Colonic mucosa (tissue), 4 donors: ENCODE measurements at places on chromosomes 13 and 19. TPM values are rescaled to one million over a fixed set of nuclear protein-coding genes. Genes with fewer than 3 reads are reported as not detected.

PTGIR gene
- 0.82 TPM for total RNA-seq

DNA sequence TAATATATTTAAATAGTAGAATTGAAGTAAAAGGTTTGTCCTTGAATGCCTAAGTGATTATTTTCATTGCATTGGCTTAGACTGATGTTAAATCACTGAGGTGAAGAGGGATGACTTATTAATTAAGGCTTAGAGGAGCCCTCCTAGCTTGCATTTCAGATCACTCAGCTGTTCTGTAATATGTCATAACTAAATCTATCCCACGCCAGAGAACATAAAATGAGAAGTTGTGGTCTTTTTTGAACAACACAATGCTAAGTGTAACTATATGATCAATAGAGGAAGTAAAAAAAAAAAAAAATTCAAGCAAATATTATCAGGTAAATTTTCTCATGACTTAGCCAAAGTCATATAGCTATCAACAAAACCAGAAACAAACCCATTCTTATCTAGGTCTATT is 752.2 kb downstream of the GPC5 start:
- DNase-seq = no peak

DNA sequence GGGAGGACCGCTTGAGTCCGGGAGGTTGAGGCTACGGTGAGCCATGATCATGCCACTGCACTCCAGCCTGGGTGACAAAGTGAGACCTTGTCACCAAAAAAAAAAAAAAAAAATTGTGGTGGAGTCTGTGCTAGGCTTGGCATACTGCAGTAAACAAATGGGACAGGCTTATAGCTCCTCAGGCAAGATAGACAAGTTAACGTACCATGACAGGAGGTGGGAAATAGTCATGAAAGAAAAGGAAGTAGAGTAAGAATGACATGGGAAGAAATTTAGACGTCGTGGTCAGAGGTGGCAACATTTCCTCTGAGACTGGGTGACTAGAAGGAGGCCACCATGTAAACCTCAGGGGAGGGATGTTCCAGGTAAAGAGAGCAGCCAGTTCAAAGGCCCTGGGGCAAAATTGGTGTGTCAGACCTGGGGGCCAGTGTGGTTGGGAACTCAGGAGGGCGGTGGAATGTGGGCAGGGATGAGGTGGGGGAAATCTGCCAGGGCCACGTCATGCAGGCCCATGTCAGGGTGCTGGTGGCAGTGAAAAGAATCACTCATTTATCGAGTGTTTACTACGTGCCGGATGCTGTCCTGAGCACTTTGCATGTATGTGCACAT is 5.6 kb downstream of the SNRPA start:
- no peak for DNase-seq

- DNase-seq = peak; percentile 27
Measured at GRCh38 chr13:98141509-98142379, 1.1 kb upstream of the FARP1 start.

MBD3L2 gene
- total RNA-seq = not detected

DNA sequence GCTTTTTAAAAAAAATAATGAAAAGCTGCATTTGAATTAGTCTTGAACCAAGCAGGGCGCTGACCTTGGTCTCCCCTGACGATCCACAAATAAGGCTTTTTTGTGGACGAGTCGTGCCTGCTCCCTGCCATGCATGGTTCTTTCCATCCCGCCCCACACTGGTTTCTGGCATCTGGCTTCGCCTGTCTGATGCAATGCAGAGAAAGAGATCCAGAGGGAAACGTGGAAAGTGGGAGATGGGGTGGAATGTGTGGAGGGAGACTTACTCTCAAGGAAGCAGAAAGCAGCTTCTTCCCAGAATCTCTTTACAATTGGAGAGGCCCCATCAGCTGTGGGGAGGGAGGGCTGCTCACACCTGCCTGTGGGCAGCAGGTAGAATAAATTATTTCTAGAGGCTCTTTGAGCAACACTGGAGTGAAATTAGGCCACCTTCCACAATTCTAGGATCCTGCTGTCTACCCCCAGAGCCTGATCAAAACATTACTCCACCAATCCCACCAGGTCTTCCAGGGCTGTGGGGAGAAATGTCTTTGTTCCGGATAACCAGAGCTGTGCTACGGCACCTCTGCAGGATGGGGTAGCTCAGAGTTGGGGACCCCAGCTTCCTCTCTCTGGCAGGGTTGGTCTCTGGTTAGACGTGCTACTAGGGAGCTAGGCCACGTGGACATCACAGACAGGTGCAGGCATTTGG is 183.5 kb downstream of the UQCRFS1 start:
- no peak for DNase-seq

- no peak for DNase-seq
Measured at GRCh38 chr13:39020853-39021462, 16.9 kb downstream of the PROSER1 start.

- no peak for DNase-seq
Measured at GRCh38 chr19:52140032-52140710, 433 bp upstream of the ZNF616 start.

FBN3 gene
- total RNA-seq = not detected

DNA sequence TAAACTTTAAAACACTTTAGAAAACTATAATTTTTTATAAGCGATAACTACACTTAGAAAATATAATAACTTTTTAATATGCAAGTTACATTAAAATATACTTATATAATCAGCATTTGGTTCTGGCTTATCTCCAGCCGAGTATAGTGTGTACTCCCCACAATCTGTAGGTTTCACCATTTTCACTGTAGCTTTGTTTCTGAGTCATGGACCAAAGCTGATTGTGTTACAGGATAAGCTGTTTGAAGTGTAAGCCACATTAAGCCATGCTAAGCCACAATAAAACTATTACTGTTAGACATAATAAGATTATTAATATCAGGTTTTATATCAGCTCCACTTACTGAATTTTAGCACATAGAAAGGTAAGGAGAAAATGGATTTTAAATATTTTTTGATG is 43.8 kb downstream of the CCDC122 start:
- no peak for DNase-seq

DNA sequence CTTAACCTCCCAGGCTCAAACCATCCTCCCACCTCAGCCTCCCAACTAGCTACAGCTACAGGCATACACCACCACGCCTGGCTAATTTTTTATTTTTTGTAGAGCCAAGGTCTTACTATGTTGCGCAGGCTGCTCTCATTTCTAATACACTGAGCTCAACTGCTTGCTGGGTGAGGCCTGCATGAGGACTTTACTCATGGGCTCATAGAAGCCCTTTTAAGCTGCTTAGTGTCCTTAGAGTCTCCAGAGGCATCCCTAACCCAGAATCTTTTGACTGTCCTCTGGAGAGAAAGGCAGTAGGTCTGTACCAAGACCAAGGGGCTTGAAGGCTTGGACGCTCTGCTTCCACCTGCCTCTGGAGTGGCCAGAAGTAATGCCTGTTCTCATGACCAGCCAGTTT is 141.6 kb downstream of the TM9SF2 start:
- no peak for DNase-seq

DNA sequence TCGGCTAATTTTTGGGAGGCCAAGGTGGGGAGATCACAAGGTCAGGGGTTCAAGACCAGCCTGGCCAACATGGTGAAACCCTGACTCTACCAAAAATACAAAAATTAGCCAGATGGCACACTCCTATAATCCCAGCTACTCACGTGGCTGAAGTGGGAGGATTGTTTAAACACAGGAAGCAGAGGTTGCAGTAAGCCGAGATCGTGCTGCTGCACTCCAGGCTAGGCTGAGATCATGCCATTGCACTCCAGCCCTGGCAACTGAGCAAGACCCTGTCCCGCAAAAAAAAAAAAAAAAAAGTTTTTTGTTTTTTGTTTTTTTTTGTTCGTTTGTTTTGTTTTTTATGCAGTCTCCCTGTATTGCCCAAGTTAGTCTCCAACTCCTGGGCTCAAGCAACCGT is 21.2 kb downstream of the MAST1 start:
- no peak for DNase-seq

- no peak for DNase-seq
Measured at GRCh38 chr19:29318581-29318980, 105.6 kb upstream of the UQCRFS1 start.

RFC3 gene
- total RNA-seq = 5.9 TPM

TEAD2 gene
- 17.7 TPM for total RNA-seq

- DNase-seq = peak; percentile 93
Measured at GRCh38 chr19:39402346-39403300, 4.0 kb upstream of the ZFP36 start.

GRCh38 chr19:10669246-10669645 is 15.1 kb downstream of the ILF3 start:
- no peak for DNase-seq

GRCh38 chr13:50322006-50322405 is 306.8 kb downstream of the KCNRG start:
- DNase-seq = no peak

DNA sequence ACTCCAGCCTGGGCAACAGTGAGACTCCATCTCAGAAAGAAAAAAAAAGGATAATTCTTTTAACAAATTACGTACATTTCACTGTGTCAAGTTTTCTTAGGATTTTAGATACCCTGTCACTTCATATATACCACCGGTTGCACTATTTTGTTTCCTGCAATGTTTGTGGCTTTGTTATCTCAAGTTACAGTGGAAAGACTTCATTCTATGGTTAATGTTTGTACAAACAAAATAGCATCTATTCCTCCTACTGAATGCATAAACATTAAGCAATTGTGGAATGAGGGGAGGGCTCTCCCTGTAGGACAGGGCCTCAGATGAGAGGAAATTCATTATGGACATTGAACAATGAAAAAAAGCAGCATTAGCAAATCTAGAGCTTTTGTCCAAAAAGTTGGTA is 120.1 kb downstream of the DNAJC3 start:
- no peak for DNase-seq

GRCh38 chr13:42707586-42707985 is 73.8 kb upstream of the FAM216B start:
- no peak for DNase-seq

DNA sequence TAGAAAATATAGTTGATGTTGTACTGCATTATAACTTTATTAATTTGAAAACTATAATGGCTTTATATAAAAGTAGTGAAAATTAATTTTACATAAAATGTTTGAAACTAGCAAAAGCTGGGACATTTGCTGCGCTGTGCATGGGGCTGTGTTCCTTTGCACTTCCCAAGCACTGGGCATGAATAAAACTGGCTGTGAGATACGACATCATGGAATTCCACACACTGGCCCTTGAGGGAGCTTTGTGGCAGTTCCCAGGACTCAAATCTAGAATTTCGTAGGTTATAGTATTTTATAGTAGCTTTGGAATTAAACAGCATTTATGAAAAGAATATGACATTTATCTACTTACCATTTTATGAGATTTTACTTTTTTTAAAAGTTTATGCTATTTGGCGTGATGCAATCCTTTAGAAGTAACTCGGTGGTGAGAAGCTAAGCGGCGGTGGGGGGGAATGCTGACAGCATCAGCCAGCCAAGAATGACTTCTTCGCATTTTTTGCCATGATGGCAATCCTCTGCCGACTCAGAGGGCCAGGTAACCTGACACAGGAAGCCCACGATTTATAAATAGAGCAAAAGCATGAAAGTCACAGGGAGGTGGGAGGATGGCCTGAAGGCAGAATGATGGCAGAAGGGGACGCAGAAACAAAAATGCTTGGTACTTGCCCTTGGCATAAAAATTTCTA is 553.5 kb downstream of the MYO16 start:
- DNase-seq = no peak

GRCh38 chr13:46211483-46212351 is at the start of gene LRRC63:
Gene LRRC63 (plus strand): TSS chr13:46211928. CDS start chr13:46213035, 1,107 bp downstream.
- peak; percentile 78 for DNase-seq

- peak; percentile 73 for DNase-seq
Measured at GRCh38 chr19:19606021-19606420, 12.5 kb downstream of the PBX4 start.

GJB6 gene
- not detected for total RNA-seq

DNA sequence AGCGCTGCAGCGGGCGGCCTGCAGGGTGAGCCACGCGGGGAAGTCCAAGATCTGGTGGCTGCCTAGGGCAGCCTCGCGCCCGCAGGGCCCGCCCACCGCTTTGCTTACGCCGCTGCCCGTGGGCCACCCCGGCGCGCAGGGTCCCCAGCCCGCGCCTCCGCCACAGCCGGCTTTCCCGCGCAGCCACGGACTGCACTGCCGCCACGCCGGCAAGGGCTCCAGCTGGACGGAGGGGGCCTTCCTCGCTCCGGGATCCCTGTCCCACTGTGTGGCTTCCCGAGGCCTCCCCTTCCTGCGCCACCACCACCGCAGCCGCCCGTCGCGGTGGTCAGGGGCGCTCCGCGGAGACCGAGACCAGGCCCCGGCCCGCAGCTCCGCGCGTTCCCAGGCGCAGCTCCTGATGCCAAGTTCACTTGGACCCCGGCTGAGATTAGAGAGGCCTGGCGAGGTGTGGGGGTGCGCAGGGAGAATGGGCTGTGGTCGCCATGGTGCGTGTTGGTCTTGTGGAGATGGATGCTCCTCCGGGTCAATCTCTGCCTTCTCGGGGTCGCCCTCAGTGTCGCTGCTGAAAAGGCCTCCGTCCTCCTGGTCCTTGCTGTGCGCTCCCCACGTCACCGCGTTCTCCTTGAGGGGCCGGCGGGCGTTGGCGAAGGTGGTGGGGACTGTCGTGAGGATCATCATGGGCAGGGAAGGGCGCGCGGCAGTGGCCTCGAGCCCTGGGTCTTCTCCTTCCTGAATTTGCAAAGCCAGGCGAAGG is 17.9 kb upstream of the RNF17 start:
- DNase-seq = no peak

- no peak for DNase-seq
Measured at GRCh38 chr13:88144580-88144979, 473.4 kb downstream of the SLITRK5 start.

GRCh38 chr13:97534540-97534939 is 100.6 kb downstream of the RAP2A start:
- DNase-seq = no peak

ZNF527 gene
- total RNA-seq = 2.4 TPM

GPC6 gene
- 2.3 TPM for total RNA-seq

TNFSF13B gene
- total RNA-seq = 2.9 TPM

DNA sequence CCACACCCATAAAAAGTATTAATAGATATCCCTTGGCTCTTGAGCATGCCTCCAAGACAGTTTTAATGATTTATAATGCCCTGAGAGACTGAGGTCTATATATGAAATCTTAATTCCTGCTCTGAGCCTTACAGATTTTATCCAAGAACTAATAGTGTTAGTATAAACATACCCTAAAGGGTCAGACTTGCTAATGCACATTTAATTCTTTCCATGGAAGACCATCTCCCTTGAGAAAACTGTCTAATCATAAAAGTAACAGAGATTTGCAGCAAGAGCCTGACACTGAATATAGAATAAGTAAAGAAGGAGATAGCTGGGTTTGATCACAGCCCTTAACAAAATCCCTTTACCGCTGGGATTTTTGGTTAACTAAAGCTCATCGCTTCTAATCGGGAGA is 650.8 kb upstream of the KLF12 start:
- DNase-seq = no peak

DNA sequence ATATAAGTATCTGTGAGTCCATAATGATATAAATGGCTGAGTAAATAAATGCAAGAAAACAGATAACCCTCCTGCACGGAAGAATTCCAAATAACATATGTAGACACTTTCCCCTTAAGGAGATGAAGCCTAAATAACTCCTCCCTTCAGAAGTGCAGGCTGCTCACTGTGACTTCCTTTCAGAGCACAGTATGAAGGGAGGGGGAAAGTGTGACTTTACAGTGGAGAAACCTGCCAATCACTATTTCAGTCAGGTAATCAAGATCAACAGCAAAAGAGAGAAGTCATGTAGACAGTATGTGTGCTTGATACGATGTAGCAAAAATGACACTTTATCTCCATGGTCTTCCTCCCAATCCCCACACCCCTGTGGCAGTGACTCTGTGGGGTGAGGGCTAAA is 7.1 kb downstream of the GGACT start:
- DNase-seq = no peak

- no peak for DNase-seq
Measured at GRCh38 chr13:26216042-26216441, 6.1 kb downstream of the RNF6 start.

SYNE4 gene
- total RNA-seq = 9.3 TPM

TNFAIP8L1 gene
- 24.1 TPM for total RNA-seq

A1BG gene
- 3.6 TPM for total RNA-seq

KLK1 gene
- 104 TPM for total RNA-seq
